CD4-positive, alpha-beta T cell treated with Interleukin-6 for 4 hours (primary cell): ENCODE measurements at places on chromosomes 13 and 19.

DNA sequence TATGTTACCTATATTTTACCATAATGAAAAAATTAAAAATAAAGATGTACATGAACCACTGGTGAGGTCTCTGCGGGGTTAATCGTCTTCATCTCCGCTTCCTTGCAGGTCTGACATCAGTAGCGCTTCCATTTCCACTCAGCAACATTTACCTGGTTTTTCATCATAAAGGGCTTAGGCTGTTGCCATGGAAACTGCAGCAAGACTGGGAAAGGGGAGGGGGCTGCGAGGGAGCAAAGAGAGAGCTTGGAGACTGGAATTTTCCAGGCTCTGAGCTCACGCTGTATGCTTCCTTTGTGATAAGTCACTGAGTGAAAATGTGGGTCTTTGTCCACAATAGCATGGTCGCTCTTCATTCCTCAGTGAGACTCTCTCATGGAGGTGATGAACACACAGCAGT lies 136.6 kb upstream of the USP29 start:
- no peak for DNase-seq

DNA sequence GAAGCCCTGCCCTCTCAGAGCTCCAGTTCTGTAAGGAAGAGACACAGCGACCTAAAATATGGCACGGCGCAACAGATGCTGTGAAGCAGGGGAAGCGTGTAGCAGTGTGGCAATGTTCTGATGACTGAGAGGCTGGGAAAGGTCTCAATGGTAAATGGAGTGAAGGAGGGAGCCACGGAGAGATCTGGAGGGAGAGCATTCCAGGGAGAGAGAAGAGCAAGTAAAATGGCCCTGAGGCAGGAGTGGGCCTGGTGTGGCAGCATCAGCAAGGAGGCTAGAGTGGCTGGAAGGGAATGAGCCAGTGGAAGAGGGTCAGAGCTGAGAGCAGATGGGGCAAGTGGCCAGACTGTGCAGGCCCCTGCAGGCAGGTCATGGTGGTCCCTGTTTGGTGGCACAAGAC lies 16.4 kb downstream of the RCN3 start:
- DNase-seq, result no peak

GRCh38 chr19:7994928-7995809 lies 10.3 kb downstream of the ELAVL1 start:
- DNase-seq, result no peak

GRCh38 chr13:114227528-114227927 lies 7.2 kb upstream of the CDC16 start:
- DNase-seq, result no peak
